Dermis blood vessel endothelial cell (primary cell): ENCODE measurements at places on chromosomes 2 and 18. TPM values are rescaled to one million over a fixed set of nuclear protein-coding genes. Genes with fewer than 3 reads are reported as not detected.

The TUBA4B gene
- total RNA-seq, result 0.09 TPM in 1 of 2 replicates, not detected in the other

The ZNF804A gene
- 0.05 TPM in 1 of 2 replicates, not detected in the other for total RNA-seq

The PHLPP1 gene
- total RNA-seq, result 9.4 and 10.3 TPM in 2 replicates

The KIF5C gene
- total RNA-seq, result 0.14 and 0.34 TPM in 2 replicates

The TFCP2L1 gene
- 0.28 and 0.51 TPM in 2 replicates for total RNA-seq

The ERBB4 gene
- 0.14 and 0.17 TPM in 2 replicates for total RNA-seq

The CETN1 gene
- not detected in 2 replicates for total RNA-seq

The REG3G gene
- not detected in 2 replicates for total RNA-seq

The NEB gene
- total RNA-seq, result 1.0 and 1.2 TPM in 2 replicates

The CIB4 gene
- not detected in 2 replicates for total RNA-seq

The THOC1 gene
- total RNA-seq, result 37.7 and 47.3 TPM in 2 replicates

The MFSD6 gene
- total RNA-seq, result 9.9 and 10.2 TPM in 2 replicates

The SIX3 gene
- not detected in 2 replicates for total RNA-seq

The AGXT gene
- total RNA-seq, result not detected in 2 replicates

The TRIM43 gene
- total RNA-seq, result not detected in 2 replicates

The INPP4A gene
- total RNA-seq, result 41.9 and 55.7 TPM in 2 replicates

The CFAP53 gene
- under 0.01 and 0.14 TPM in 2 replicates for total RNA-seq

The RUFY4 gene
- total RNA-seq, result not detected in 2 replicates

The HPCAL1 gene
- total RNA-seq, result 72.2 and 72.4 TPM in 2 replicates

The CCBE1 gene
- 0.14 and 0.68 TPM in 2 replicates for total RNA-seq

The CEP192 gene
- total RNA-seq, result 34.0 and 43.6 TPM in 2 replicates

The ALPI gene
- not detected in 2 replicates for total RNA-seq

The CFAP221 gene
- total RNA-seq, result 0.17 TPM in 1 of 2 replicates, not detected in the other

The RAPGEF4 gene
- total RNA-seq, result 30.5 TPM in 2 replicates

The OR6B2 gene
- not detected in 2 replicates for total RNA-seq
